ENCODE measurements at places on chromosomes 5 and 9.
A peak's percentile ranks its signal among the peaks of the same experiment; 100 is the strongest.

- DNase-seq = no peak
Observed at GRCh38 chr5:72991394-72991793, 35.6 kb downstream of the FCHO2 start.

DNA sequence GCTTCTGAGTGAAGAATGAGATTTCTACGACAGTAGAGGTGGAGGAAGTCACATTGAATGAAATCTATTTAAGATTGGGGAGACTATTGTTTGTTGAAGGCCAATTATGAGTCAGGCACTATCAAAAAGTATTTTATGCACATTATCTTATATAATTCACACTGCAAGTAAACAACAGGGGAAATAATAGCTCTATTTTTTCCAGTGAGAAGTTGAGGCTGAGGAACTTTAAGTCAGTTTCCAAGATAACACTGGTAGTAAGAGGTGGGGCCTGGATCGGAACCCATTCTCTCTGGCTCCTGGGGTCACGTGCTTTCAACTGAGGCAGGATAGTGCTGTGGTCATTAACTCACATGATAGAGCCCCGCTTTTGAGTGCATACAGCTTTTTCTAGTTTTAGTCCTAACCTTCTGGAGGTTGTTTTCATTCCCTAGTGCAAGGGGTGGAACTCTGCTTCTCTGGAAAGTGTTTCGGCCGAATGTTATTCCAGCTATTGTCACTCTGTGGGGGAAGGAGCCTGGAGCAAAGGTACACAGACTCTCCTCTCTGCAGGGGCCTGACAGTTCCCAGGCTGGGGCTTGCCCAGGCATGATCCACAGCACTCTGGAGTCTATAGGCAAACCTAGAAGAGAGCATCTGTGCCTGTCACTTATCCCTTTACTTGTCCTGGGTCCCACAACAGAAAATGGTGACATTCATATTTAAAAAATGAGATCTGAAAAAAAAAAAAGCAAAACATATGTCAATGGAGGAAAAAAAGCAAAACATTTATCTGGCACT lies 352.4 kb upstream of the ACTBL2 start:
- no peak for DNase-seq

DNA sequence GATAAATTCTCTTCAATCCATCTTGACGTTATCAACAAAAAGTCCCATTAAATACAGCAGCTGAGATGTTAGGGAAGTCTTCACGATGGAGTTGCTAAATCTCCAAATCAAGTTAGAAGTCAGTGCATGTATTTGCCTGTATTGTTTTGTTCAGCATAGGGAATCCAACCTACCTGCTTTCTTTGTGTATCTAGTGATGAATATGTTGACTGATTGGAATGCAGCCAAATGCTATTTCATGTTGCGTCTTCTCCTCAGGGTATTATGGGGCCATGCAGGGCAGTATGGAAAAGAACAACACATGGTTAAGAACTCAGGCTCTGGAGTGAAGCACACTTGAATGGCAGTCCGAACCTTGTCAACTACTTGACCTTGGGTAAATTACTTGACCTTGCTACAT lies 529.5 kb upstream of the ZNF462 start:
- peak; percentile 70 for DNase-seq

DNA sequence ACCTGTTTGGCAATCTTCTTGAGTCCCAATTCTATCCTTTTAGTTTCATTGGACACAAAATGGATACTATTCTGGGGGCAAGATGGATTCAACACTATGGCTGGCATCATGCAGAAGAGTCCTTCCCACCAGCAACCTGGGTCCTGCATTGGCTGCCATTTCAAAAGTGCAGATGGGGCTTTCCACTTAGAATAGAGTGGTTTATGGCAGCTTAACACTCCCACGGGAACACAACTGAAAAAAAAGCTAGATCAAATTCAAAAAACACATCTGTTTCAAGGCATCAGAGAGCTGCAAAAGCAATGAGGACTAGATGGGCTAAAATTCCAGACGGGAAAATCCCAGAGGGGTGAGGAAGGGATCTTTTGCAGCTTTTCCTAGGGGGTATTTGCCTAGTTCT lies 11.2 kb upstream of the HMHB1 start:
- no peak for DNase-seq

GRCh38 chr9:68457803-68458202 lies 82.9 kb downstream of the TMEM252 start:
- DNase-seq = no peak

- no peak for DNase-seq
Observed at GRCh38 chr9:71781391-71781790, 13.1 kb upstream of the CEMIP2 start.

- no peak for DNase-seq
Observed at GRCh38 chr9:109451311-109452025, 46.6 kb downstream of the PTPN3 start.

- DNase-seq = no peak
Observed at GRCh38 chr9:127825319-127826051, 22.8 kb downstream of the FPGS start.

DNA sequence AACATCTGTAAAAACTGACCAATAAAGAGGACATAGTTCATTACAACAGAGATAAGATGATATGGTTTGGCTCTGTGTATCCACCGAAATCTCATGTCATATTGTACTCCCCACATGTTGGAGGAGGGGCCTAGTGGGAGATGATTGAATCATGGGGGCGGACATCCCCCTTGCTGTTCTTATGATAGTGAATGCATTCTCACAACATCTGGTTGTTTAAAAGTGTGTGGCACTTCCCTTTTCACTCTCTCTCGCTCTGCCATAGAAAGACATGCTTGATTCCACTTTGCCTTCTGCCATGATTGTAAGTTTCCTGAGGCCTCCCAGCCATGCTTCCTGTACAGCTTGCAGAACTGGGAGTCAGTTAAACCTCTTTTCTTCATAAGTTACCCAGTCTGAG lies 292.8 kb downstream of the SLF1 start:
- DNase-seq = no peak

GRCh38 chr5:108818613-108819272 lies 71.0 kb downstream of the FER start:
- DNase-seq = no peak

DNA sequence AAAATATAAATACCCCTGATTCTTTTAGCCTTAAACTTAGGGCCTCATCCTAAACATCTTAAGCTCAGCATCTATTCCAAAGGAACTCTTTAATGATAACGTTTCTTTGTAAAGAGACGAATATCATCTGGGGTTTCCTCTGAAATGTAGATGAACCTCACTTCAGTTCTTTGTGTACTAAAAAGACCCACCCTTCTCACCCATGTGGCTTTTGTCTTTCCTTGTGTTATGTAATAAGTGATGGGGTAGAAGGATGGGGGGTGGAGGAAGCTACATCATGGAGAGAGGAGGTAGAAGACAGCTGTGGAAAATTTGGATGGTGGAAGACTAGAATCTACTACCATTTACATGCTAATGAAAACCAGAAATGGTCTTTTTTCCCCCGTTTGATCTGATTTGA lies 111.0 kb downstream of the NDUFS4 start:
- no peak for DNase-seq

DNA sequence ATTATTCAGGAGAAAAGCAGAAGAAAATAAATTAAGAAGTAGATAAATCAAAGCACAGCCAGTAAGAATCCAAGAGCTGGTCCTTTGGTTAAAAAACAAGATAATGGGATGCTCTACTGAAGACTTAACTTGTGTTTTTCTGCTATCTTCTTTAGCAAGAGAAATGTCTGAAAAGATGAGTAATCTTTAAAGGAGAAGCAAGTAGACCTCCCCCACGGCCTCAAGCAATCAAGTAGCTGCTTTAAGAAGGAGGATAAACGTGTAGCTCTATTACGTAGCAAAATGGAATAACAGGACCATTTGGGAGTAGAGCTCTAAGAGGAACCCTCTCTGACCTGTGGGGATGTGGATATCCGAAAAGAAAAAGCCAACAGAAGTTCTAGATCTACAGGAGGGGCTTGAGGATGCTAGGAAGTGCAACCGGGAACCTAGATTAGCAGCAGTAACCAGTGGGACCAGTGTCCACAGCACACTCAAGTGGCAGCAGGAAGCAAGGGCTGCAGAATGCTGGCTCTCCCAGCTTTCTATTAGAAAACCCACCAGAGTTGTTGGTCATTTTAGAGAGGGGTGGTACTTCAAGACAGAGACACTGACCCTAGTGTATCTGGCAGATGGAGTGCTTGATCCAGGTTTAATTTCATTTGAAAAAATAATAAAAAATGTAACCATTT lies 185.4 kb downstream of the GABBR2 start:
- no peak for DNase-seq

DNA sequence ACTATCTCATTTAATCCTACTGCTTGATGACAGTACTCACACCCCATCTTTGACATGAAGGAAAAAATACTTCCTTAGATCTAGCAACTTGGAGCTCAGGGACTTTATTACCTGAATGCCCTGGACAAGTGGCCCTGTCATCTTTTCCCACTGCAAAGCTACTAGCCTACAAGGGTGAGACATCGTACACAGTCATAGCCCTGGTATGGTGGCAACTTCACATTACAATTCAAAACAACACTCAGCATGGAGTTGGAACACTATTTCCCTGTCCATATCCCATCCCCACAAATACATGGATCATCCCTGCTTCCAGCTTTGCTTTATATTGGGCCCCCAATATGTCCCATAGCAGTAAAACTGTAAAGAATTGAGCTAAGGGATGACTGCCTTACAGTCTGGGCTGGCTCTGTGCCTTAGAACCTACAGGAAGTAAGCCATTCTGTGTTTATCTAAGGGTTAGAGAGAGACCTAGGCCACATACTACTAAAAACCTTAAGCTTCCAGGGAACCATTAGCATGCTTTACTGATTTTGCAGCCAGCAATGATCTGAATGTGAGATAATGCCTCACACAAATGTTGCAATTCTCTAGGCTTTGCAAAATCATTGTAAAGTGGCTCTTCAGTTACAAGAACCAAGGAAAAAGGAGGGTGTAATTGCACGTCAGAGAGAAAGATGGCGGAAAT lies 55.9 kb downstream of the OTULIN start:
- DNase-seq = no peak
